Activated CD4-positive, alpha-beta T cell treated with anti-CD3 and anti-CD28 coated beads, Interleukin-2, amount 50 U/mL, for 24 hours (primary cell): ENCODE measurements at places on chromosomes 4 and X.

DNA sequence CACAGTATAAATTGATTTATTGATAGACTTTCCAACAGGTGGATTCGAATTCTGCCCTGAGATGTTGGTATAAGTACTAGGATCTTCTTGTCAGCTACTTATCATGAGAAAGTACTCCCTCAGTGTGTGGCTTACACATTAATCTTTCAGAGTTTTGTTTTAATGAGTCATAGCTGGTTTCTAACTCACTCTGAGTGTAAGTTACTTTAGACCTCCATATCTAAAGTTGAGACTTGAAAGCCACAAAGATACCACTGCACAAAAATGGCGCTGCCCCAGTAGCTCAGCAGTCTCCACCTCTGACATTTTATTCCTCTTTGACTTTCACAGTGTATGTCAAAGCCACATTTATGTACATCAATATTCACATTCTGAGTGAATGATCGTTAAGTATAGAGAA is 318.5 kb downstream of the ARAP2 start:
- no peak for DNase-seq

DNA sequence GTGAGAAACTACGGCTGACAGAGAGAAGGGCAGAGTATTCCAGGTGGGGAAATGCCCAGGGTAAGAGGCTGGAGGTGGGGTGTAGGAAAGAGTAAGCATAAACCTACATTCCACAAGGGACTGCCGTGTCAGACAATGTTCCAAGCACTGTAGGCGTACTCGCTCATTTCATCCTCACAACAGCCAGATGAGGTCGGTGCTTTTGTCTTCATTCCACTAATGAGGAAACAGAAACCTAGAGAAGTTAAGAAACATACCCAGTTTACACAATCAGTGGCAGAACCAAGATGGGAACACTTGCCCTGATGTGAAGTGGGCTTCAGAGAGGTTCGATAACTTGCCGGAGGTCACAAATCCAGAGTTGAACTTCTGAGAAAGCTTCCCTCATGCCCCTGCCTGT is 4.6 kb downstream of the SASH3 start:
- no peak for DNase-seq

- no peak for DNase-seq
Measured at GRCh38 chrX:110847334-110847733, 51.7 kb upstream of the CHRDL1 start.

GRCh38 chr4:70364002-70364401 is 3.4 kb downstream of the SMR3A start:
- DNase-seq, result no peak

DNA sequence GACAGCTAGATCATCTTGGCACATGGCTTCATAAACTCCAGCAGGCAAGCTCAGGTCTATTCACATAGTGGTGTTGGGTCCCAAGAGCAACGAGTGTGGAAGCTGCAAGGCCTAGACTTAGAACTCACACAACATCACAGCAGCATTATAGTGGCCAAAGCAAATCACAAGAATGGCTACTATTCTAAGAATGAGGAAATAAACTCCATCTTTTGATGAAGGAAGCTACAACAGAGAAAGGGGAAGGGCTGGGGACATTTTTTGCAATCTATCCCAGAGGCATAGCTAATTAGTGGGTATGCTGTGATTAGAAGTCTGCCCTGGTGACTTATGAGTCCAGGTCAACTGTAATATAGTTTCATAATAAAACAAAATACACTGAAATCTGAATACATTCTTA is 42.9 kb upstream of the TAB3 start:
- DNase-seq, result no peak

DNA sequence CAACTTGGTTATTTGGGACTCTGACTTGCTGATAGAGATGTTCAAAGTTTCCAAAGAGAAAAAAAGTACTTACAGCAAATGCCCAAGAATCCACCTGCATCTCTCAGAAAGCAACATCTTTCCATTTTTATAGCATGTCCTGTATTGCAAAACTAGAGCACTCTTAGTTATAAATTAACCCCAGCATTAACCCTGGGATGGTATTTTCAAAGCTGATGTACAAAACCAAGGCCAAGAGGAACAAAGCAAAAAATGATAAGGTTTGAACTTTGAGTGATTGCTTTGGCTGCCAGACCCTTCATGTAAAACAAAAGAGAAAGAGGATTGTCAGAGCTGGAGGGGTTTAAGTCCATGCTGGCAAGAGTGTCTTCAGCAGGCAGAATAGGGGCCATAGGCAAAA is at the start of gene SERPINA7:
SERPINA7 (minus strand) TSS at position 103 of the 400 bp plus-strand sequence. CDS start 1,669 bp downstream, outside the sequence.
- no peak for DNase-seq

DNA sequence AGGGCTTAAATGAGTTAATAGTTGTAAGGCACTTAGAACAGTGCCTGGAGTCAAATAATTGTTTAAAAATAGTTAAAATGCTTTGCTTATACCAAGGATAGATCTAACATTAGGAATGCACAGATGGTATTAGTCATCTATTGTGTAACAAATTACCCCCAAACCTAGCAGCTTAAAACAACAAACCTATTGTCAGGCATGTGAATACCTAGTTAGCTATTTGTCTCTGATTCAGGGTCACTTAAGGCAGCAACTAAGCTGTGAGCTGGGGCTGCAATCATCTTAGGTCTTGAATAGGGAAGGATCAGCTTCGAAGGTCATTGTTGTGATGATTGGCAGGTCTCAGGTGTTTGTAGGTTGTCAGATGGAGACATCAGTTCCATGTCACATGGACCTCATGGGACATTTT is 42.4 kb upstream of the AGA start:
- no peak for DNase-seq

DNA sequence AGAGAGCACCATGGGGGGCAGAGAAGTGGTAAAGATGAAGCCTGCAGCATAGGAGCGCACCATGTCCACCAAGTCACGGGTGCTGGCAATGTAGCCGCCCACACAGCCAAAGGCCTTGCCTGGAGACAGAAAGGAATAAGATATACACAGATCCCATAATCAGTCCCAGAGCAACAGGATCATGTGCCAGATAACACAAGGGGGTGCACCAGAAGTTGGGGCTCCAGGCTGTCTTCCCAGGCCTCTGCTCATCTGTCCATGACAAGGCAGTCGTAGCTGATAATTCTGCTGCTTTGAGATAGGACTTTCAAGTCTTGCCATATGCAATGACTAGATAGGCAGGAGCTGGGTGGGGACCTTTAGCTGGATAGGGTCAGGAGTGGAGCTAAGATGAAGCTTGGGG is 14.7 kb downstream of the APEX2 start:
- no peak for DNase-seq

DNA sequence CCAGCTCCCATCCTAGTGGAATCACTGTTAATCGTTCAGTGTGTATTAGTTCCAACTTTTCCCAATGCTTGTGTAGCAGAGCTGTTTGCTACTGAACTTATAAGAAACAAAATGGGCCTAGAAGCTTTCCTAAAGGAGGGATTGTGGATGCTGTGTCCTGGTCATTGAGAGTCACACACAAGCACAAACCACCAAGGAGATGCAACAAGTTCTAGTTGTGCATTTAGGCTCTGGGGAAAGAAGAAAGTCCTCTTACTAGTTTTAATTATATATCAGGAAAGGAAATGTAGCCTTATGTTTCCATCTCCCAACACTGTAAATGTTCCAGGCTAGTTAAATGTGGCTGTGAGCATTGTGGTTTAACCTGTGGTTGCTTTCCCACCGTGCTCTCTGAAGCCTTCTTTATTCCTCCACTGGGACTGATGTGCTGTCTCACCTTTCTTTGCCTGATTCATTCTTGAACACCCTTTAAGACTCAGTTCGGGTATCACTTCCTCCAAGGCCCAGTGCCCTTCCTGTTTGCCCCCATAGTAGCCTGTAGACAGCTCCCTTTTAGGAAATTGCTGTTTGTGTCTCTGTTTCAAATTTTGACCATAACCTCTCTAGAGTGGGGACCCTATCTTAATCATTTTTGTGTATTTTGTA is 34.3 kb downstream of the ATP10D start:
- no peak for DNase-seq

DNA sequence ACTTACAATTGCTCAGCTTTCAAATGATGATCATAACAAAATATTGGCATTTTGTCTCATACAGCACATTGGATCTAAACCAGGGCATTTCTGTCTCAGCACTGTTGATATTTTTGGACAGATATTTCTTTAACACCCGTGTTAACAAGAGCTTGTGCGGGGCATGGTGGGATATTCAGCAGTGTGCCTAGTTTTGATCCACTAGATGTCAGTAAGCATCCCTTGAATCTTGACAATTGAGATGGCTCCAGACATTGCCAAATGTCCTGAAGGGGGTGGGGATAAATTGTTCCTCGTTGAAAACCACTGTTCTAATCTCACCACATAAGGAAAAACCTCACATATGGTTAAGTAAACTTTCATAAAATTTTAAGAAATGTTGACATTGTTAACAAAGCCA is 806.3 kb downstream of the STIM2 start:
- no peak for DNase-seq

DNA sequence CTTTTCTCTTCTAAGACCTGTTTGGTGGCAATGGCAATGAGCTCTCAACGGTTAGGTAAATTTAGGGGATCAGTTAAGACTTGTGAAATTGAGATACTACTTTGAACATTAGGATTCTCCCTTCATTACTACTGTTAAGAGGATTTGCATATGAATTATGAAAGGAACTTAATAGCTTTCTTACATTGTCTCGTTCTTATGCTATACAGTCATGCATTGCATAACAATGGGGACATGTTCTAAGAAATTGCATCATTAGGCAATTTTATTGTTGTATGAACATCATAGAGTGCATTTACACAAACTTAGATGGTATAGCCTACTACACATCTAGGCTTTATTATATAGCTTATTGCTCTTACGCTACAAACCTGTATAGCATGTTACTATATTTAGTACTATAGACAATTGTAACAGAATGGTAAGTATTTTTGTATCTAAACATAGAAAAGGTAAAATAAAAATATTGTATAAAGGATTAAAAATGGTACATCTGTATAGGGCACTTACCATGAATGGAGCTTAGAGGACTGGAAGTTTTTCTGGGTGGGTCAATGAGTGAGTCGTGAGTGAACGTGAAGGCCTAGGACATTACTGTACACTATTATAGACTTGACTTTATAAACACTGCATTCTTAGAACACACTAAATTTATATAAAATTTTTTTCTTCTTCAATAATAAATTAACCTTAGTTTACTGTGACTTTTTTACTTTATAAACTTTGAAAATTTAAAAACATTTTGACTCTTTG is 62.5 kb downstream of the PAQR3 start:
- DNase-seq, result no peak

DNA sequence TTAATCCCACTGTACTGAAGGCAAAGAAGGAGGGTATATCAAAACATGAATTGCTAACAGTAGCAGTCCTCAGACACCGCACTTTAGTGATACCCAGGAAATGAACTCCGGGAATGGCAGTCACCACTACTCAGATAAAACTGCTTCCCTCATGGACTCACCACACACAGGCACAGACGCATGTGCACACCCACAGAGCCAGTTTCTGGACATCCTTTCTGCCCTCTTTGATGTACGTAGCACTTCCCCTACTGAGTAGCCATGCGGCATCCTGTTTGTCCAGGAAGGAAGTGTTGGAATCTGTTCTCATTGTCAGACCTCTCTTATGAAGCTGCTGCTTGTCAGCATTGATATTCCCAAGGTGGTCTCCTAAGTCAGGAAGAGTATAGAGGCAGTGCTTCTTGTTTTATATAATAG is 95.7 kb downstream of the DCLK2 start:
- no peak for DNase-seq

DNA sequence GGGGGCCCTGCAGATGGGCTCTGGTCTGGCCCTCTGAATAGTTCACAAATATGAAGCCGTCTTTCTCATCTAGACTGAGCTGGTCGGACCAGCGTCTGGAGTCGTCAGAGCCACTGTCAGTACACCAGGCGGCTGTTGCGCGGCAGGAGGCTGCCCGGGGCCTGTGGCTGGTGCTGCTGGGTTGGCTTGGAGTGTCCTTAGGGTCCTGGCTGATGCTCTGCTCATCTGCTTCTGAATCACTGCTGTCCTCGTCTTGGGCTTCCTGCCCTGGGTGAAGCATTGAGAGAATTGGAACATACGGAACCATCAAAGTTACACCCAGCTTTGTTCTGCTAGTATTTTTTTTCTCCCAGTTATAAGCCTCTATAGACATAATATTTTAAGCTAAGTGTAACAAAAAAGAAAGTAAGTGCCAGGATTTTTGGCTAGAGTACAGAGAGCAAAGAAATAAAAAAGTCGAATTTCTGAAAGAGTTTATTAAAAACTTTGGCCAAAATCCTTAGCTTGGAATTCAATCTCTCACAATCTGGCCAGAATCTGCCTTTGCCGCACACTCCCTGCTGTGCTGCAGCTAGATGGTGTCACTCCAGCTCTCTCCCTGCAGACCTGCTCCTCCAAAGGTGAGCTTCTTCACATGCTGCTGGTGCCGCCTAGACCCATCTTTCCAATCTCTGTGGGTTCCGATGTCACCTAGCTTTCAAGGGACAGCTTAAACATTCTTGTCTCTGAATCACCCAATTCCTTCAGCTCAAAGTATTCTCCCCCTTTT is 96.2 kb downstream of the CDS1 start:
- no peak for DNase-seq

DNA sequence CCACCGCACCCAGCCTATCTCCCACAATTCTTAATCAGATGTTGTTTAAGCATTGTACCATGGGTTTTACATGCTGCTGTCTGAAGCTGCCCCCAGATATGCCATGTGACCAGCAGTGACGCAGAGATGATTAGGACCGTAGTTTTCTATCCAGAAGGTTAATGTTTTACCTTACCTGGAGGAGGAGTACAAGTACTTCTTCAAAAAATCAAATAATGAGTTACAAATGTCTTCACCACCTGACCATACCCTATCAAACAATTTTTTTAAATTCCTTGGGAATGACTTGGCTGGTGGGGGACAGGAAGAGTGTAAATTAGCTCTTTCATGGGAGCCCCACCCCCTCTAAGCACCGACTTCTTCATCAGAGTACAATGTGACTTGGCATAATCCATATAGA is 16.2 kb upstream of the SGMS2 start:
- DNase-seq, result no peak

- DNase-seq, result no peak
Measured at GRCh38 chr4:6008766-6009385, 9.4 kb downstream of the C4orf50 start.

- no peak for DNase-seq
Measured at GRCh38 chr4:103011378-103012025, 8.0 kb downstream of the SLC9B1 start.

- no peak for DNase-seq
Measured at GRCh38 chr4:139279760-139280620, at the start of gene MGARP. Gene MGARP, minus strand, starts transcription at chr4:139280225. Its CDS starts 67 bp downstream, at chr4:139280158.

DNA sequence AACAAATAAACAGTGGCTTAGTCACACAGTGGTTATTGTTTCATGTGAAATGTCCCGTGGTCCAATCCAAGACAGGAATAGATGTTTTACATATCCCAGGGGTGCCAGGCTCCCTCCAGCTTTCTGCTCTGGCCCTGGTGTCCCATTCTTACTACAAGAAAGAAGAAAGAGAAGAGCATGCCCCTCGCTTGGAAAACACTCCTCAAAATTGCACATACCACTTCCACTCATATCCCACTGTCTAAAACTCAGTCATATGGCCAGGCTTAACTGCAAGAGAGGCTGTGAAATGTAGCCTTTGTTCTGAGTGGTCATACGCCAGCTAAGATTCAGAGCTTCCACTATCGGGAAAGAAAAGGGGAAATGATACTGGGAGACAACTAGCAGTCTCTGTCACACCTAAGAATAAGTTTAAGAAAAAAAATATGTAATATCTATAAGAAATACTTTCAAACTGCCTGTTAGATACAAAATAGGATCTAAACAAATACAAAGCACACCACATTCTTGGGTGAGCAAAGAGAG is 306.8 kb upstream of the FAM241A start:
- DNase-seq, result no peak

GRCh38 chrX:49108641-49109040 is 14.9 kb downstream of the GPKOW start:
- DNase-seq, result no peak

- no peak for DNase-seq
Measured at GRCh38 chr4:55510685-55511084, 36.0 kb downstream of the CLOCK start.
